Stimulated activated CD4-positive, alpha-beta T cell treated with anti-CD3 and anti-CD28 coated beads, Interleukin-12 subunit alpha, Interleukin-12 subunit beta, amount 100 ng/mL, for 48 hours (primary cell): ENCODE measurements at places on chromosomes 2 and 18.

DNA sequence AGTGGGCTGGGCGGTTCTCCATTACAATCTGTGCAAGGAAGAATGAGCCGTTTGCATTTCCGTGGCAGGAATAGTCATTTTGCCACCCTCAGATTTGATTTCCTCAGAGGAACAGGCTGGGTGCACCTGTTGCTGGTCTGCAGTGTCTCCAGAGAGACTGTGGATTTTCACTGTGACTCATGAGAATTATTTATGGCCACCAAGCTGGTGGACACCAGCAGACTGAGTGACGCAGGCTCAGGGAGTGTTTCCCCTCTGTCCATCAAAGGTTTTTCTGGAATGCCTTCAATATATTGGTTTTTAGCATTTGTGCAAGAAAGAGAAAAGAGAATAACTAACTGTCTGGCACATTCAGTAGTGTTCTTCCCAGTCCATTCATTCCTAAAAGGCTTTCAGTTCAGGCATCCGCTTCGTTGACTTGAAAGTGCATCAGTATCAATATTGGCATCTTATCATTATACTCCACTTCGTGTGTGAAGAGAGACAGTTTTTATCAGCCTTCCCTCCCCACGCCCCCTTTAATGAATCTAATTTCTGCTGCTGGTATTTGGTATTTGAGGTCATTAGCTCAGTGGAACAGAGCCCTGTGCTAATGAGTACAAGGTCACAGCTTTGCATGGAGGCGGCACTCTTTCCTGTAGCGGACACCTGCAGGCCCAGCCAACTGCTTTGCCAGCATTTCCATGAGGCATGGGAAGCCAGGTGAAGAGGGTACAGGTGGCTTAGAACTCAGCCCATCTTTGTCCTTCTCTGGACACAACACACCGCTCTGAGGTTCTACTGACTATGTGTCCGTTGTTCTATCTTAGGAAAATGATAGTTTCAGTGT is 39.9 kb downstream of the PRKCE start:
- DNase-seq, result no peak

- DNase-seq, result no peak
These were observed 89.7 kb downstream of the NPAS2 start for GRCh38 chr2:100909534-100910081.

DNA sequence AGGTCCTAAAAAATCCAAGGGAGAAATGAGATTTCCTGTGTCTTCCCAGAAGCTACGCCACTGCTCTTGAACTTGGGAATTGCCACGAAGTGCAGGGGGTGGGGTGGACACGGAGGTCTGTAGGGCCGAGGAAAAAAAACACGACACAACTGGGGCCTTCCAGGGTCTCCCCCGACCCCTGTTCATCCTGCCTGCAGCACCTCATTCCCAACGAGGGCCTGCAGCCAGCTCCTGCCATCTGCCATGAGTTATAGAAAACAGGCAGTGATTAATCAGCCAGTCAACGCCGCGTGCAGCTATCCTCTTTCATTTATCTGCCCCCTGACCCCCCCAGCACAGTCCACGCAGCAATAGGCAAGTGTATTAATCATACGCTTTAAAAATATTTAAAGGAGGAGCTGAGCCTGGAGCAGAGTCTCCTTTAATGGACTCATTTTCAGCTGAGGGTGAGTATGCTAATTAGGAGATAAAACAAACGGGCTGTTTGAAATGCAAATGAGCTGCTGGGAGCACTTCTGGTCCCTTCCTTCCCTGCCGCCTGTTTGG is 209.9 kb downstream of the TFCP2L1 start:
- peak; percentile 43 for DNase-seq

DNA sequence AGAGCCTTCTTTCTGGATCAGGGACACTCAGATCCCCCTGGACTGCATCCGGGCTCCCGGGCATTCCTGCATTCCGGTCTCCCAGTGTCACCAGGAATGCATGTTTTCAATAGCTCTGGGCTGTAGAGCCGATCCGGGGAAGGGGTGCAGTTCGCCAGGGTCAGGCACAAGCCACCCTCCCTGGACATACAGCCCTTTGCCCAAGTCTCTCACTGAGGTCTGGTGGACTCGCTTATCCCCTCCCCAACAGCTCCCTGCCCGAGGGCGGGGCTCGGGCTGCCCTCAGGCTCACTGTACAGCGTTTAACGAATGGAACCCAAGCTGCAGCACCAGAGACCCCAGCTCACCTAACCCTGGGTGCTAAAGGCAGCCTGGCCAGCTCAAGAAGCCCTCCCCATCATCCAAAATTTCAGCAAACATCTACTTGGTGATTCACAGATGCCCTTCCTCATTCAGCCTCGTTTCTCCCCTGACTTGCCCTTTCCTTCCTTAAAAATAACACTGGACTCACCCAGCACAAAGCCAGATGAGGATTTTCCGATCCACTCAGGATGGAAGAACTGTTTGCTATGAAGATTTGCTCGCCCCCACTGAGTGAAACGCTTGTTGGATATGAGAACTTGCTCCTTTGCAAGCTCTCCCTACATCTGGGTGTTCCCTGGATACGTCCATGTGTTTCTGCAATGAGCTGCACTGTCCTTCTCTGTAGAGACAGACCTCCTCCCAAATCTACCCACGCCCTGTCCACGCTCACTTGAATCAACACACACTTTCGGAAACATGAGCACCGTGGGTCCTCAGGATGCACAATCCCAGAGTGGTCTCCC is 58.1 kb downstream of the PXDN start:
- no peak for DNase-seq

DNA sequence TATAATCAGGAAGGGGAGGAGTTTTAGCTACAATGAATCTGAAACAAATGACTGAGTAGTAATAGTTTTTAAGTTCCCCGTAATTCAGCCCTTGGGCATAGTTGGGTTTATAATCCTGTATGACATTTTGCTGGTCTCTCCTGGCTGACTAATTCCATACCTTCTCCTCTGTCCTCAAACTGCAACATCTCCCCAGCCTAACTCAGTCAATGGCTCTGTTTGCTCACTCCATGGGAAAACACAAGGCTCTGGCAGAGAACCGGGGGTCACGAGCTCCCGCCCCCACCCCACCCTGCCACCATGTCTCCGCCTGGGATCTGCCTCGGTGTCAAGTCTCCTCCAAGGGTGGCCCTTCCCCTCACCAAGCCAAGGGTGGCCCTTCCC is 168.6 kb downstream of the HDAC4 start:
- DNase-seq, result no peak

DNA sequence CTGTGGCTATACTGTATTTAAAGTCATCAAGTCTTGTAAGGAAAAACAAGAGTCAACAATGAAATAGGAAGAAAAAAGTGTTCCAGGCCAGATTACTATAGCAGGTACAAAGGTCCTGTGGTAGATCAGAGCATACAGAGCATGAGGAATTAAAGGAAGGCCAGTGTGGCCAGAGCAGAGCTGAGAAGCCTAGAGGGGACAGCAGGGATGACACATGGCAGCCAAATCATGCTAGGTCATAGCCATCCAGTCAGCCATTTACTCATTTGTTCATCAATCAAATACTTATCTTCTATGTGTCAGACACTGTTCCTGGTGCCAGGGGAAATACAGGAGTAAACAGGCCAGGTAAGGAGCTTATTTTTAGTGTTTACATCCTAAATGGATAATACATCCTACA is 24.3 kb downstream of the ADD2 start:
- DNase-seq, result no peak

GRCh38 chr18:53771664-53772063 is 452.8 kb downstream of the MBD2 start:
- DNase-seq, result no peak
